ENCODE measurements at places on chromosomes 2 and 18.

GRCh38 chr2:201260302-201260800 is at the start of gene CASP8:
TSS of gene CASP8 (plus strand) at chr2:201260536. CDS start at chr2:201266487, 5,951 bp downstream.
- DNase-seq: no peak

- DNase-seq: no peak
Measured at GRCh38 chr2:46503686-46504085, 24.3 kb downstream of the TMEM247 start.

DNA sequence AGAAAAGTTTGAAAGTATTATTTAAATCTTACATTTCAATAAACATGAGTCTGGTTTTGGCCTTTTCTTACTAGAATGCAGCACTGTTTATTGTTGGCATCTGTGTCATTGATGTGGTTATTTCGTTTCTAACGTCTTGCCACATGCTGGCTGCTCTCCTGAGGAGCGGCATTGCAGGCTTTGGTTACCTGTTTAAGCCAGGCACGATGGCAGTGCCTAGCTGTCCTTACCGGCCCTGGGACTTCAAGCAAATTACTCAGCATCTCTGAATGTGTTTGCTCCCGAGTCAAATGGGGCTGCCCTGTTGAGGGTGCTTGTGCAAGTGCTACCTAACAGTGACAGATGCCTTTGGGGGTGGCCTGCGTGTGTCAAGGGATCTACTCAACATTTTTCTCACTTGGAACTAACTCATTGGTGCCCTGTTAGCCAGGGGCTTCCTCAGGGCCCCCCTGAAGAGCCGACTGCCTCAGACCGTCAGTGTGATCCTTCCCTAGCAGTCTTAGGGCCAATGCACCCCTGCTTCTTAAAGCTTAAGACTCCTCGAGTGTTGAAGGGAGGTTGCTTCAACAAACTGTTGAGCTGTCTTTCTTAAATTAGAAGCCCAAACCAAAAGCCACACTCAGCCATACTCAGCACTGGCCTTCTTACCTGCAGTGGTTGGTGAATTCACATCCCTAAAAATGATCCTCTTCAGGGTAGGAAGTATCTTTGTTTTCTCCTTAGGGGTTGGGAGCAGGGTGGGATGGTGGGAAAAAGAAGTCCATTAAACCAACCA is 151.5 kb downstream of the NCK2 start:
- no peak for DNase-seq

DNA sequence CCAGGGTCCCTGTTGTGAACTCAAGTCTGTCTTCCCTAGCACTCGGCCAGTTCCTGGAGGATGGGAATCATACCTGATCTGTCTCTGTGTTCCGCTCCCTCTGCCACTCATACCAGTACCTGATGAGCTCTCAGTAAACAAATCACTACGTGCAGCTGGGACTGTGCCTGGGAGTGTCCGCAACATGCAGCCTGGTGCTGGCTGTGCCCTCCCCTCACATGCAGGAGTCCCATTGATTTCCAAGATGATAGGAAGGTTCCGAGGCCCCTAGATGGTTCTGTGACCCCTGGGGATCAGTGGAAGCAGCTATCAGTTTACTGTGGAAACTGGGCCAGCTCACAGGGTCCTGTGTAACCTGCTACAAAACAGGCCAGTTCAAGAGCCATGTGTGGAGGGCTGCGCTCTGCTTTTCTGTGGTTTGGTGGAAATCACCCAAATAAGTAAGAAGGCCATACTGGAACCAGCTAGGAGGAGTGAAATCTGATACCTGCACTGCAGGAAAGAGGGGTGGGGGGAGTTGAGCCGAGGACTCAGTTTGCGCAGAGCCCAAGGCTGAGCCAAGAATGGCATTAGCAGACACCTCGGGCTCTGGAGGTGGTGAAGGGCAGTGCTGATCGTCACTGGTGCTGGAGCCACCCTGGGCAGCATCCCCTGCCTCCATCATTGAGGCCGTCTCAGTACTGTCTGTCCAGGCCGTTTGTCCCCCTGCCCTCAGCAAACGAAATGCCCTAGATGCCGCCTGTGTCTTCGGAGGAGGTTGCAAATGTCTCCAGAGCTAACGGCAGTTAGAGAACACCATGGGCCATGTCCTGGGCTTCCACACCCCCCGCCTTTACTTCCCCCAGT is 93.3 kb downstream of the KLHL29 start:
- no peak for DNase-seq

GRCh38 chr18:58691256-58691655 is 20.0 kb downstream of the MALT1 start:
- DNase-seq: no peak

All from pulmonary artery endothelial cell (primary cell).